Left renal pelvis (tissue), 4 donors: ENCODE measurements at places on chromosomes 4 and X. TPM values are rescaled to one million over a fixed set of nuclear protein-coding genes. Genes with fewer than 3 reads are reported as not detected.

The TMPRSS11D gene
- polyA plus RNA-seq: not detected

The TACR3 gene
- polyA plus RNA-seq: 0.22 TPM

The WDR17 gene
- 7.4 TPM for polyA plus RNA-seq

The MGST2 gene
- 59.2 TPM for polyA plus RNA-seq

The ARX gene
- not detected for polyA plus RNA-seq

The P2RY8 gene
- 1.0 TPM for polyA plus RNA-seq

The PABPC4L gene
- 9.6 TPM for polyA plus RNA-seq

The XPNPEP2 gene
- polyA plus RNA-seq: 39.1 TPM

The RHOXF2B gene
- not detected for polyA plus RNA-seq

The FSTL5 gene
- polyA plus RNA-seq: 3.1 TPM

The CACNA1F gene
- polyA plus RNA-seq: 0.17 TPM

The RASGEF1B gene
- polyA plus RNA-seq: 12.1 TPM

The DCLK2 gene
- polyA plus RNA-seq: 13.4 TPM

The ZCCHC12 gene
- polyA plus RNA-seq: 0.85 TPM

The GAGE12J gene
- polyA plus RNA-seq: not detected

The NPY1R gene
- polyA plus RNA-seq: 21.2 TPM

The TCEAL5 gene
- polyA plus RNA-seq: 16.9 TPM

The HGFAC gene
- polyA plus RNA-seq: 3.2 TPM
